ENCODE measurements at places on chromosomes 2 and 18.

DNA sequence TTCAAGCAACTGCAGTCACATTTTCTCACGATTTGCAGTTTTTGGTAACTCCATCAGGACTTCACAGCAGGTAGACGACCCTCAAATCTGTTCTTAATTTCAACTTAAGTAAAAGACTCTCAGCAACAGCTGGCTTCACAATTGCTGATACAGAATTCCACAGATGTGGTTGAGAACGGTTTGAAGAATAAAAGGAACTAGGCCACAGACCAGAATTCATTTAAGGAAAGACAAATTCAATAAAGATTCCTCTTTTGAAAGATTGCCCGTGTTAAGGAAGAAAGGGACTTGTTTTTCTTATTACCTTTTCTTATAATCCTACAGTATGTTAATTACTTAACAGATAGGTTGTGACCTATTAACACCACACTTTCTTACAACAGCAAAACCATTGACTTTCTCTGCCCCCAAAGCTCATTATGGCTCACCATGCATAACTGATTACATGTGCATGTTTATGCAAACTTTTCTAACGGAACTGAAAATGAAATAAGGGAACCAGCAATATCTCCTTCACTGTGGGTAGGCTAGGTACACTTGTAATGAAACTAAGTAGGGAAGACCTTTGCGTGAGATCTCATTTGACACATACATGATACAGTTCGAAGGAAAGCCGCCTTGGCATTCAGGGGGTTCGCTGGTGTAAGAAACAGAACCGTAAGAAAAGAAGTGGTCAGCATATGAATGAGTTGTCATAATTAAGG lies 4.7 kb upstream of the ZNF516 start:
- peak; percentile 99 for DNase-seq

DNA sequence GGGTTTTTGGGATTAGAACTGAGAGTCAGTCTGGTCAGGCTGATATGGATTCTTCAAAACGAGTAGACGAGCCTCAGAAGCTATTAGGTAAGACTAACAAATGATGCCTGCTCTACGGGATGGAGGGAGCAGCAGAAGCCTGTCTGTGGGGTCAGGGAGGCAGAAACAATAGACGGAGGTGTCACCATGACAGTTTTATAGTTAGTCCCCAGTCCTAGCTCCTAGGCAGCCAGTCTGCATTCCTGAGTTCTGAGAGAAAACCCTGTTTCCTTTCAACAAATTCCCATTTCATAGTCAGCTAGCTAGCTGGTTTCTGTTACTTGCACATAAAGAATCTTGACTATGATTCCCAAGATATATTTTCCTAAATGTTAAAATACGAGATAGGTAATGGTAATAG lies 542.1 kb downstream of the PID1 start:
- no peak for DNase-seq

DNA sequence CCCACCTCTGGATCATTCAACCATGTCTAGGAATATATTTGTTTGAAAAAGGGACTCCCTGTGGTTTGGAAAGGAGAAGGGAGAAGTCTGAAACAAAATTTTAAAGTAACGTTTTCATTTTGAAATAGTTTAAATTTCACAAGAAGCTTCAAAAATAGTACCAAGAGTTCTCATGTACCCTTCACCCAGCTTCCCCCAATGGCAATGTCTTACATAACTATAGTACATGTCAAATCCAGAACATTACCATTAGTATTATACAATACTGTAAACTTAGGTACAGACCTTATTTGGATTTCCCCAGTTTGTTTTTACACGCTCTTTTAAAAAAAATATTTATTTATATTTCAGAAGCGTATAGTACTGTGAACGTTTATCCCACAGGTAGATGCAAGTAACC lies 4.0 kb upstream of the LYG2 start:
- peak; percentile 61 for DNase-seq

DNA sequence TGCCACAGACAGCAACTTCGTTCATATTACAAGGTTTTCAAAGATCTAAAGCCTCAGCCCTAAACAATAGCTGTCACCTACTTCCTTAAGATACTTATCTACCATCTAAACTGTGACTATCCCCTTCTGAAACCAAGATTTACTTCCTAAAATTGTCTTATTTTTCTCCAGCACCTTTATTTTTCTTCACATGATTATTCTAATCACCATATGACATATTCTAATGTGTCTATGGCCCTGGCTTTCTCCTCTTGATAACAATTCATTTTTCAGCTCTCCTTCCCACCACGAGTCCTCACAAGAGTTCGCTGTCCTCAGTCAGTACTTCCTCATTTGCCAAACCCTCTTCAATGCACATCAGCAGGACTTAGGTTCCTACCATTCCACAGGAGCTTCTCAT lies 53.9 kb downstream of the RTTN start:
- DNase-seq: peak; percentile 68

DNA sequence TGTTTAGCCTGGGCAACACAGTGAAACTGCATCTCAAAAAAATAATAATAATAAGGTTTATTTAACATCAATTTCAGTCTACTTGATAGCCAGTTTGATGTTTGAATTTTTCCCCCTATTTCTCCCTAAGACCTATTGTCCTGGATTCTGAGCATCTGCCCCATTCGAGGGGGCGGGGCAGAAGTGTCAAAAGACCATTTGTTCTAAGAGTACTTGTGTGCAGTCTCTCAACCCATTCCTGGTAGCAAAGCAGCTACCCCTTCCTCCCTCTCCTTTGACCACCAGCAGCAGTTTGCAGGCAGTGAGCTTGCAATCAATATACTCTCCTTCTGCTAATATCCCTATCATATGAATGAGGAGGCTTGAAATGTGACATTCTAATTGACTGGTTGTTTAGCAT lies 71.9 kb downstream of the VWC2L start:
- DNase-seq: no peak

All from MV-4-11 (cell line).